ENCODE measurements at places on chromosomes 7 and 10. TPM values are rescaled to one million over a fixed set of nuclear protein-coding genes. Genes with fewer than 3 reads are reported as not detected.

Gene SPDYE11
- not detected for total RNA-seq

Gene STEAP1
- total RNA-seq, result not detected

DNA sequence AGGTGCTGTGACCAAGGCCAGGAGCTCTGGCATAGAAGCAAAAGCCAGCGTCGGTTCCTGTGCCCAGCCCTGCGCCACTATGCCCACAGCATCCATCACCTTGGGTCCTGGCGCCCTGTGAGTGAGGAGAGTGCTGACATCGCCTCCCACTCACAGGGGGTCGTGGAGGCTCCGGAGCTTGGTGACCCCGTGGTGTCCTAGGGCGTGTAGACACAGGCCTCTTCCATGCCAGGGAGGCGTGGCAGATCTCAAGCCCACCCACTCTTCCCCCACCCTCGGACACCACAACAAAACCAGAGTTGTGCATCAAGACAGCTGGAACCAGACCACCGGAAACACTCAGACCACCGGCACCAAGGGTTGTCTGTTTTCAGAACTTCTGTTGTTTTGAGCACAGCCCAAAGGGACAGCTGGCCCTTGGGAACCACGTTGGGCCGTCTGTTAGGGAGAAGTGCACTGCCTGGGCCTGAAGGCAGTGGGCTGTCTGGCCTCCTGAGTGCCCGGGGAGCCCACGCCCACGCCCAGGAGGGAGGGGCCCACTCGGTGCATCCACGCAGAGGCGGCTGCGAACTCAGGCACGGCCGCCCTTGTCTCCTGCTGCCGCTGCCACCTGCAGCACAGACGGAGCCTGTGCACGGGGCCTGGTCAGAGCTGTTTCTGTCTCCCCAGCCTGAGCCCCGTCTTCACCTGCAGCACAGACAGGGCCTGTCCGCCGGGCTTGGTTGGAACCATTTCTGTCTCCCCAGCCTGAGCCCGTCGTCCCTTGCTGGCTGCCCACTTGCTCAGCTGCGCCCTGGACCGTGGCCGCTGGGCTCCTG lies 106.3 kb downstream of the INPP5A start:
- no peak for DNase-seq

DNA sequence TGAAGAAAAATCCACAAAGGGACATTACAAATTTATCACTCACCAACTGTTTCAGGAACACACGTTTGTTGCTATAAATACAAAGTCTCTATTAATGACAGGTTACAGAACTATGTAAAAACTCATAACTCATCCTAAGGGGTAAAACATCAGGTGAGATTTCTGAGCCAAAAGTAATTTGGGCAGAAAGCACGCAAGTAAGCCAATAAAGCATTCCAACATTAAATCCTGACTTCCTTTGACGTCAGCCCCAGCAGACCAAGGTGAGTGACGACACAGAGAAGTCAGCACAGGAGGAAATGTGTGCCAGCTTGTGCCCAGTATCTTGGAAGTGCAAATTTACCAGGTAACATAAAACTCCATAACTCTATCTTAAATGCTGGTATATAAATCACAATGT lies 45.7 kb downstream of the IMMP2L start:
- DNase-seq, result no peak

DNA sequence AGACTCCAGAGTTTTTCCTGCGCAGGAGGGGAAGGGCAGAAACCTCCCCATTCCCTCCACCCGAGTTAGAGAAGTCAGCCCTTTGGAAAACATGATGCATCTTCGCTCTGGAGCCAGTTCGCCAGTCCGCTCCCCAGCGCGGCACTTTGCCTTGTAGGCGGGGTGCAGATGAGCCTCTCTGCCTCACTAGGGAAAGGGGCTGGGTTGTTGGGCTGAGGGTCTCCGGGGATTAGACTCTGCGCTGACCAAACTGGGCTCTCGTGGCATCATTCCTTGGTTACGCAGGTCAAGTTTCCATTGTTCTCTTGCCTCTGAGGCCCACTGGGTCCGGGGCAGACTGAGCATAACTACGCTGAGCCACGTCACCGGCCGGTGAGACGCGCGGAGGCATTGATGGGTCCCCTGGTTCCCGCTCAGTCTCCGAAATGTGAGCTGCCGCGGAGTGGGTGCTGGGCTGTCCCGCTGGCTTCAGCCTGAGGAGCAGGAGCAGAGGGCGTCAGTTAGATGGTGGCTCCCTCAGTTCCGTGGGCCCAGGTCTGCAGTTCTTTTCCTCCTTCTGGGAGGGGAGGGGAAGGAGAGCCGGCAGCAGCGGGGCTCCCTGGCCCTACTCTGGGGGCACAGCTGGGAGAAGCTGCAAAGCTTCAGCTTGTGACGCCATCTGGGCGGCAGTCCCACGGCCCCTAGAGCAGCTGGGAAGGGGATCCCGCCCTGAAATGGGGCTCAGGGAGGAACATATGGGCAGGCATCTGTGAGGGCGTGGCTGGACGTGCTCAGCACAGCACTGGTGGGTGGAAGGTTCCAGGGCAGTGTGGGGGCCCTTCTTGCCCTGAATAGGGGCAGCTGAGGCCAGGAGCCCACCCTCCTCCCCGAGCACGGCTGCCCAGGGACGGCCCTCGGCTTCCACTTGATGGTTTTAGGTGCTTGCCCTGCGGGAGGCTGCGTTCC lies 121.3 kb upstream of the BTBD16 start:
- no peak for DNase-seq

- DNase-seq, result no peak
These were observed 226.5 kb downstream of the NEBL start for GRCh38 chr10:20670579-20670978.

- DNase-seq, result no peak
These were observed 7.2 kb downstream of the PALS2 start for GRCh38 chr7:24580283-24580946.

GRCh38 chr7:44964831-44965440 lies 13.9 kb downstream of the MYO1G start:
- DNase-seq, result no peak

- DNase-seq, result no peak
These were observed 203.1 kb upstream of the NEBL start for GRCh38 chr10:21100190-21100589.

DNA sequence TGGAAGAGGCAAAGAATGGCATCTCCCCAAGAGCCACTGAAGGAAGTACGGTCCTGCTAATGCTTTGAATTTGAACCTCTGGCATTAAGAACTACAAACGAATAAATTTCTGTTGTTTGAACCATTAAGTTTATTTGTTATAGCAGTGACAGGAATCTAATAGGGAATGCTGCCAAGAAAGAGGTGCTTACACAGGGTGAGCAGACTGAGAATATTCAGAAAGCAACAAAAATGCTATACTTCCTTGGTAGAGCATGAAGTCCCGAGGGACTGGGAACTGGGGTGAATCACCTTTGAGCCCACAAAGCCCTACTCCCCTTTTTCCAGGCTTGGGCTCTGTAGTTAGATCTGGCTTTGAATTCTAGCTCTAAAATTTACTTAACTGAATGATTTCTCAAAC lies 45.0 kb downstream of the PANK1 start:
- no peak for DNase-seq

DNA sequence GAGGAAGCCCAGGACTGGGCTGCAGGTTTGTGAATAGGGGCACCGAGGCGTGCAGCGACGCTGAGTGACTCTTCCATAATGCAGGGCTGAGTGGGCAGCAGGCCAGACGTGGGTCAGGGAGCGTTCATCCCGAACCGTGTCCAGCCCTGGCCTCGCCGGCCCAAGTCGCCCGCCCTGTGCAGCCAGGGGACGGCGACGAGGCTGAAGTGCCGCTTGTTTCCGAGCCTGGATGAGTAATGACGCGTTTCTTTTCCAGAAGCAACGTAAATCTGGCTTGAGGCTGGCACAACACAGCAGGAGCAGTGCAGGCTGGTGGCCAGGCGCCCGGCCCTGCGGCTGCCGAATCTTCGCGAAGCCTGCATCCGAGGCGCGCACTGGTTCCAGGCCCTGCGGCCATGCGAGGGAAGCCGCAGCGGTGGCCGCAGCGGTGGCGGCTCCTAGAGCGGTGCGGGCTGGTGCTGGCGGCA lies 74.0 kb upstream of the SEC61G start:
- DNase-seq, result no peak

Data from CD8-positive, alpha-beta memory T cell (primary cell).